ENCODE measurements at places on chromosomes 3 and 15.

DNA sequence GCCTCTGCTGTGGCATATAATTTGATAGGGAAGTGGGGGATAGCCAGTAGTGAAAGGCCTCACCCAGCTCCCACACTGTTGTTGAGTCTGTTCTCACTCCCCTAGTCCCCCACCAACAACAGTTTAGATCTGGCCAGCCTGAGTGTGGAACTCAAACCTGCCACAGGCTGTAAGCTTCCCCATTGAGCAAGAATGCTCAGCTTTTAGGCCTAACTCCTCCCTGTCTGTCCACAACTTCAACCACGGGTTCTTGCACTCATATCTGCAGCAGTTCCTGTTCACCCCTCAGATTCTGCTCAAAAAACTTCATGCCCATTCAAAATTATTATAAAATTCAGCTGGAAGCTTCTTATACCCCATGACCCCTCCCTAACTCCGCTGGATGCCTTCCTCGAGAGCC lies 975.1 kb downstream of the NSUN3 start:
- no peak for DNase-seq

DNA sequence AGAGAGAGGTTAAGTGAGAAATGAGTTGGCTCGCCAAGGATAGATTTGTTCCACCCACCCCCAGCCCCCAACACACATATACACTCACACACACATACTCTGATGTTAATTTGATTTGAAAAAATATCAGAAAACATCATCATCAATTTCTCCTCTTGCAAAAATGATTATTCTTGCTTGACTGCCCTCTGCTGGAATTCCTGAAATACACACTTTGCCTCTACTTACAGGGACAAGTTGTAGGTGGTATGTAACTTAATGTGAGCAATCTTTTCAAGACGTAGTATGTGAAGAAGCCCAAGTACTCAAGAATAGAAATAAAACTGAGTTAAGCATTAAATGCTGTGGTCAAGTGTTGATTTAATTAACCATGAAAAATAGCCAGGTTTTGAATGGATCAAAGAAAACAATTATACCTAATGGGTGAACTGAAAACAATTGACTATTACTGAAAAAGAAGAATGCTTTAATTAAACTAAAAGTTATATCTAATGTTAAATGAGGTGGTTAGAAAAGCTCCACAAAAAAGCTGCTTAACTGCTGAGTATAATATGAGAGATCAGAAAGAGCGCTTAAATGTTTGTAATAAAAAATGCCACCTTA lies 46.6 kb upstream of the MDFIC2 start:
- no peak for DNase-seq

DNA sequence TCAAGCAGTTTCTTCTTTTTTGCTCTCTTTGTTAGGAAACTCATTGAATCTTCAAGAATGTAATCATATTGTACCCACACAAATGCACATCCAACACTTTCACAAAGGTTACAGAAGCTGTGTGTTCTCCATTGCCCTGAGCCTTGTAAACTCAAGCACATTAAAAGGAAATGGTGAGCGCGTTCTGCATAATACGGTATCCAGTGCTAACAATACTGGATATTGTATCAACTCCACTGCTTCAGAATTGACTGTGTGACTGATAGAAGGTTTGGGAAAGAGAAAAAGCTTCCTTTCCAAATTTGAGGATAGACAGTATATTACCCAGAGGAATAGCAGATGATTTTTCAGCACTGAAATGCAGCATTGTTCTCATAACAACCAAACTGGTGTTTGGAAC lies 268.9 kb upstream of the RBMS3 start:
- DNase-seq = no peak

GRCh38 chr3:81249540-81250029 lies 511.9 kb downstream of the GBE1 start:
- DNase-seq = no peak

DNA sequence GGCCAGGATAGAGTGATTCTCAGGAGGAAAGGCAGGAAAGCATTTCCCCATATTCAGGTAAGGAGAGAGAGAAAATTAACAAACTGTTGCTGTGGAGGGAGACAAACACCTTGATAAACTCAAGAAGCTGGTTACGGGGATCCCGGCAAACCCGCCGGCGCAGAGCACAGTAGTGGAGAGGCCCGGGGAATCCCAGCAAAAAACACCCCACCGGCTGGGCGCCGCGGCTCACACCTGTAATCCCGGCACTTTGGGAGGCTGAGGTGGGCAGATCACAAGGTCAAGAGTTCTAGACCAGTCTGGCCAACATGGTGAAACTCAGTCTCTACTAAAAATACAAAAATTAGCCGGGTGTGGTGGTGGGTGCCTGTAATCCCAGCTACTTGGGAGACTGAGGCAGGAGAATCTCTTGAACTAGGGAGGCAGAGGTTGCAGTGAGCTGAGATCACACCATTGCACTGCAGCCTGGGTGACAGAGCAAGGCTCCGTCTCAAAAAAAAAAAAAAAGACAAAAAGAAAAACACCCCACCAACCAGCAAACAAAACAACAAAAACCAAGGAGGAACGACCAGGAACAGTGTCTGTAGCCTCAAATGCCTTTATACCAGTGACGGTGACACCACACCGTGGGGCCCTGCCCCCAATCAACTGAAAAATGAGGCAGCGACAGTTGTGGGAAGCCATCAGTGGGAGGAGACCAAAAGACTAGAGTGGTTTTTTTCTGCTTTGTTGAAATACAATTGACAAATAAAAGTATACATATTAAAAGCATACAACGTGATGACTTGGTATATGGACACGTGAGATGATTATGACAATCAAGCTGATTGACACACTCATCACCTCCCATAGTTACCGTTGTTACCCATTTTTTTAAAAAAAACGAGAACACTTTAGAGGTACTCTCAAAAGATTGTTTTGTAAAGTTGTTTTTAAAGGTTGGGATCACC lies 40.2 kb upstream of the IDH2 start:
- DNase-seq = no peak

DNA sequence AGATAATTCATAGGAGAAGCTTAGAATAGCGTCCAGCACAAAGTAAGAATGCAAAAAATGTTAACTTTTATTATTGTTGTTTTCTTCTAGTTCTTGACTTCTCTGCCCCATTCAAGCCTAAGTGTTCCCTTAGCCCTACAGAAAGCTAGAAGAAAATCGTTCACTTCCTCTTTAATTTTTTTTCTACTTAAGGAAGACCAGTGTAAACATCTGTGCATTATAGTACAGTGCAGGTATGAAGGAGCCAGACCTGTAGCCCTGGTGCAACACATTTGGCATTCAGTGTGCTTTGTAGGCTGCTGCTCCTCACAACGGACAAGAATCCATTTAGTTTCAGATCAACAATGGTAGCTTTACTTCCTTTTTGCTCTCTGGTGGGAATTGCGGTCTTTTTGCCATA lies 127.8 kb upstream of the SLC7A14 start:
- no peak for DNase-seq

- DNase-seq = no peak
These were observed 144.3 kb downstream of the ERC2 start for GRCh38 chr3:56323986-56324420.

GRCh38 chr15:59354417-59355031 lies 18.1 kb downstream of the MYO1E start:
- no peak for DNase-seq

DNA sequence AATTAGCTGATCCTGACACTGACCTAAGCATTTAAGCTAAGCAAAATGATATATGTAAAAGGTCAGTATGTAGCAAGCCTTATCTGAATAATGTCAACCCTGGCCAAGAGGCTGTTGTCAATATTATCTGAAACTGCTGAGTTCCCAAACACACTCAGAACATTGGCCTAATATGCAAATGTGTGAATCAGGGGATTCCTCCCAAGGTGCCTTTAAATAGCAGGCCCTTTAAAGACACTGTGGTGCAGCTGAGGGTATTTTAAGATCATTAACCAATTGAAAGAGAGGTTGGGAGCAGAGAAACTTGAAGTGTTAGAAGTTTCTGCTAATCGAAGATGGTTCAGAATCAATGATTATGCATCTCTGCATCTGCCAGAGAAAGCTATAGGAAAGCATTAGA lies 207.0 kb downstream of the NTRK3 start:
- no peak for DNase-seq

- no peak for DNase-seq
These were observed 836.1 kb upstream of the CFAP20DC start for GRCh38 chr3:59885899-59886400.

DNA sequence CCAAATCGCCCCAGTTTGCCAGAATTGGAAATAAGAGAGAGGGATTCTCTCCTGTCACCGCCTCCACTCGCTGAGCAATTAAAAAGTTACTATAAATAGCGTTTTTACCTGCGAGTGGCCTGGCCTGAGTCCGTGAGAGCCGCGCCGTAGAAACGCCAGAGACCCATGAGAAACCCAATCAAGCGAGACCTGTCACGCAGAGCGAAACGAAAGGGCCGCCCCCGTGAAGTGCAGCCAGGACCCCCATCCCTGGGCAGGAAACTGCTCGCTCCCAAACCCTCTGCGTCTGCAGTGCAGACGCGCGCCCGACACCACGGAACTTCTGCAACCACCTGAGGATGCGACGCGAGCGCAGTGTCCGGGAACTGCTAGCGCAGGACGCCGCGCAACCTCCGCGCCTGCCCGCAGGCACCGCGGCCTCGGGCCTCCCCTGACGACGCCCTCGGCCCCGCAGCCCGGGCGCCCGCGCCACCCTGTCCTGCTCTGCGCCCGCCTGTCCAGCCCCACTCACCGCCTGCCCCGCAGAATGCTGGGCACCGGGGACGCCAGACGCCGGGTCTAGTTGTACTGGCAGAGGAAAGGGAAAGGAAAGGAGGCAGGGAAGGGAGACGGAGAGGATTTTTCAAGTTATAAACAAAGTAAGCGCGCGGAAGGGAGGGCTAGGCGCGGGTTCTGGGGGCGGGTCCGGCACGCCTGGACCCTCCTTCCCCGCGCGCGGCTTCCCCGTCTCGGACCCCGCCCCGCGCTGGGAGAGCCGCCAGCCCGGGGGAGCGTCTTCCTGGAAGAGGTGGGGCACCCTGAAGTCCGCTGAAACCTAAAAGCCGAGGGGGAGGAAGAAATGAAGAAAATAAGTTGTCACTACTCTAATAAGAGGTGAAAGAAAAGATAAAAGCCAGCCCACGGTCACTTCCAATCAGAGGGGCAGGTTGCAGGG lies at the start of gene PLSCR4:
Gene PLSCR4 (minus strand): TSS at position 657 of the 934 bp plus-strand sequence. CDS start 29,034 bp downstream, outside the sequence.
- DNase-seq = no peak

- peak; percentile 66 for DNase-seq
These were observed 17.2 kb downstream of the MYL3 start for GRCh38 chr3:46845860-46846623.

- DNase-seq = no peak
These were observed 34.9 kb downstream of the APH1B start for GRCh38 chr15:63312286-63312685.
